CD4-positive, alpha-beta T cell treated with Interleukin-2 at 100 ng/mL for 4 hours (primary cell): ENCODE measurements at places on chromosomes 4 and X.
A peak's percentile ranks its signal among the peaks of the same experiment; 100 is the strongest.

- DNase-seq = no peak
Observed at GRCh38 chrX:26918631-26919030, 544.5 kb downstream of the PPP4R3C start.

GRCh38 chr4:34790131-34790530 is 1454.2 kb downstream of the ARAP2 start:
- DNase-seq = no peak

GRCh38 chr4:133856731-133857355 is 344.7 kb downstream of the PABPC4L start:
- no peak for DNase-seq

DNA sequence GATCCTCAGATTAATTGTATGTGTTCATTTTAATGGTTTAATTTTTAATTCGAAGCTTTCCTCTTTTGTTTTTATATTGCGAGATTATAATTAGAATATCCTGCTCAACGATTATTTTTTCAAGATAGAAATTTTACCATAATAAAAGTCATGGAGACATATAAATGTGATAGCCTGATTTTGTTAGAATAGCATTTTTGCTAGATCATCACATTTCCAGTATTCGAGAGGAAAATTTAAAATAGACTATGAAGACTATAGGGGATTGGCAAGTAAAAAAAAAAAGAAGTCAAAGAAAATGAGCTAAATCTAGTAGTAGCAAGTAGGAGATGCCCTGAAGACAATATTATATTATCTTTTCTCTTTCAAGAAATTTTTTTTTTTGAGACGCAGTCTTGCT is 60.6 kb downstream of the TENM3 start:
- no peak for DNase-seq

DNA sequence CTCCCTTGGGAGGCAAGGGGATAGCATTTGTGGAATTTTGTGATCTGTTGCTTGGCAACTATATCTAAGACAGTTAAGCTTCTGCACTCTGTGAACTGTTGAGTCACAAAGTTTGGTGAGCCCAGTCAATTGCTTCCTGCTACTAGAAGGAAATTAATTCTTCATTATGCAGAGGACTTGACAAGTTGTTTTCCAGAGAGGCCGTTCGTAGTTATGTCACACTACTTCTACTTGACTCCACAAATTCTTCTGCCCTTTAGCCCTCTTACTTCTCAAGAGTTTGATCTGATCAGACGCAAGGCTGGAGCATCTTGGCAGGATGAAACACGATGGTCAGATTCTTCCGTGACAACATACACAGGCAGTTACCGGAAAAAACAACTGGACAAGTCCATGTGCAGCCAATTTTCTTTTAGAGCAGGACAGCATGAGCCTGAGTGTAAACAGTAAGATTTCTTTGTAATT is at the start of gene C4orf51:
TSS of gene C4orf51 (plus strand) at position 156 of the 465 bp plus-strand sequence. CDS start at position 214, 58 bp downstream.
- no peak for DNase-seq

DNA sequence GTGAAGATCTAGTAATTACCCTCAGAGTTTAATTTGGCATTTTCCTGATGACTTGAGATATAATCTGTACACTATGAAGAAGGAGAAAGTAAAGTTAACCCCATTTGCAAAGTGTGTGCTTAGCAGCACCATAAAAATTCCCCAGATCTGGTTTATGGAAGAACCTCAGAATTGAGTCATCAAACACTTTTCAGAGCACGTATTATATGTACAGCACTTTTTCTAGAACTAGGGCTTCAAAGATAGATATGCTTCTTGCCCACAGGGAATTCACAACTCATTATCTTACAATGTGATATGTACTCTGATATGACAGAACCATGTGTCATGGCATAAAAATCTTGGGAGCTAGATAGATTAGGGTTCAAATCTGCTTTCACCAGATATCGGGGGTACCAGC is 150.9 kb downstream of the SLC10A7 start:
- DNase-seq = no peak

DNA sequence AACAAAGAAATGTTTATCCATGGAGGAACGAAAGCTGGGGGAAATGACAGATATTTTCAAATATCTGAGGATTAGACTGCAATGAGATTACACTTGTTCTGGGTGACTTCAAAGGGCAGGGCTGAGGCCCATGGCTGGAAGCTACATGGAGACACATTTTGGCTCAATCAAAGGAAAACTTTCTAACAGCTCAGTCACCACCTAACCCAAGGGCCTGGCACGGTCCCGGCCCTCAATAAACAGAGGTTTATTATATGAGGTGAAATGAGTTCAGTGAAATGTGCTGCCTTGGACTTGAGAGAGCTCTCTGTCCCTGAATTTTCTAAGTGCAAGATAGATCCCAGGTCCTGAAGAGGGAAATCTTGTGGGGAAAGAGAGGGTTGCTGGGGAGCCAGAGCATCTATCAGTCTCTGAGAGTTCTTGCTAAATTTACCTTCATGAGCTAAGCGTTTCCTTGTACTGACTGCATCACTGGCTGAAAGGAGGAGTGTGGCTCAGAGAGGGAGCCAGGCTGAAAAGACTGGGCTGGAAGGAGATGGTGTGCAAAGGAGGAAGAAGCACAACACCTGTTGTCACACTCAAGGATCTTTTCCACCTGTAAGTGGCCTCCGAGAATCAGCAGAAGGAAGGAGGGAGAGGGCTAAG is 2.0 kb upstream of the RIPPLY1 start:
- no peak for DNase-seq

GRCh38 chr4:84690481-84690880 is 107.6 kb downstream of the CDS1 start:
- DNase-seq = no peak

- DNase-seq = no peak
Observed at GRCh38 chrX:134256684-134257083, 19.7 kb downstream of the CCDC160 start.

- DNase-seq = peak; percentile 98
Observed at GRCh38 chrX:318068-318738, 393 bp downstream of the GTPBP6 start.

- DNase-seq = no peak
Observed at GRCh38 chrX:23832721-23833120, 49.7 kb downstream of the SAT1 start.

DNA sequence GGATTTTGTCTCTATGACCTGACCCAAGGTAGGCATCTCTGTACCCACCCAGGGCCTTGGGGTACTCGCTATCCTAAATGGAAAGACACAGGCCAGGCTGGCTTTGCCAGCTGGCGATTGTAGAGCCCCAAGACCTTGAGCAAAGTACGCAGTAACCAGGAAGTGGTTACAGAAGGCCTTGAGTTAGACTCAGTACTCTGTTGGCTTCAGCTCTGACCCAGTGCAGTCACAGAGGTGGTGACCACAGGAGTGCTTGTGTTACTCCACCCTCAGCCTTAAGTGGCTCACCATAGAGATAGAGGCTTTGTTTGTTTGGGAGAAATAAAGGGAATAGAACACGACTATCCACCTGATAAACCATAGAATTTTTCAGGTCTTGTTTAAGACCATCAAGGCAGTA is 880.5 kb upstream of the POU3F4 start:
- DNase-seq = no peak

GRCh38 chrX:568311-568710 is 62.3 kb upstream of the SHOX start:
- DNase-seq = no peak
